AG09309 (cell line): ENCODE measurements at places on chromosomes 4 and X.

- no peak for DNase-seq
These were observed 90.4 kb upstream of the VEGFC start for GRCh38 chr4:176883108-176883550.

DNA sequence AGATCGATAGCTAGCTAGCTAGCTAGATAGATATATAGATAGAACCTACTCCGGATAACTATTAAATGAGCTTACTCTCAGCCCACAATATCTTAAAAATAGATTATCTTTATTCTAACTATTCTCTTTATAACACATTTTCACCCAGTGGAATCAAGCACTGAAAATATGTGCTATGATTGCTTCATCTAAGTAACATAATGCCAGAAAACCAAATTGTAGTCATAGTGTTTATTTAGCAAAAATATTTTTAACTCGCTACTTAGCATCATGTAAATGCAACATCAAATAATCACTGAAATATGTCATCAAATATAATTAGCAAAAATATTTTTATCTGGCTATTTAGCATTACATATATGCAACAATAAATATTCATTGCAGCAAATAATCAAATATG, 1.5 kb downstream of the TMEM156 start:
- no peak for DNase-seq

DNA sequence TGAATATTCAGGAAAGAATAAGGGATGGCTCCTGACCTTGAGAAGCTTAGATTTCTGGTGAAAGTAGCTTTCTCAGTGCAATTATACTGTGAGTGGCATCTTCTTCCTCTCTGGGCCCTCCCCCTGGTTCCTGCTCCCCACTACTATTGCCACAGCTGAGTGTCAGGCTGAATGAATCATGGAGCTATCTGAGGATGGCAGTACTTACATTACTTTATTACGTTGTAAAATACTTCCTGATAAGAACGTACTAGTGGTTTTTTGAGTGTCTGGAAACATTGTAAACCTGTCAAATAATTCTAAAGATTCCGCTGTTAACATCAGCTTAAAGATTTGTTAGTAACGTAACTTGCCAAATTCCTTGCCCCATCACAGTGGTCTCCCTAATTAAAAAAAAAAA, 36.2 kb downstream of the ARHGAP10 start:
- peak; percentile 86 for DNase-seq

DNA sequence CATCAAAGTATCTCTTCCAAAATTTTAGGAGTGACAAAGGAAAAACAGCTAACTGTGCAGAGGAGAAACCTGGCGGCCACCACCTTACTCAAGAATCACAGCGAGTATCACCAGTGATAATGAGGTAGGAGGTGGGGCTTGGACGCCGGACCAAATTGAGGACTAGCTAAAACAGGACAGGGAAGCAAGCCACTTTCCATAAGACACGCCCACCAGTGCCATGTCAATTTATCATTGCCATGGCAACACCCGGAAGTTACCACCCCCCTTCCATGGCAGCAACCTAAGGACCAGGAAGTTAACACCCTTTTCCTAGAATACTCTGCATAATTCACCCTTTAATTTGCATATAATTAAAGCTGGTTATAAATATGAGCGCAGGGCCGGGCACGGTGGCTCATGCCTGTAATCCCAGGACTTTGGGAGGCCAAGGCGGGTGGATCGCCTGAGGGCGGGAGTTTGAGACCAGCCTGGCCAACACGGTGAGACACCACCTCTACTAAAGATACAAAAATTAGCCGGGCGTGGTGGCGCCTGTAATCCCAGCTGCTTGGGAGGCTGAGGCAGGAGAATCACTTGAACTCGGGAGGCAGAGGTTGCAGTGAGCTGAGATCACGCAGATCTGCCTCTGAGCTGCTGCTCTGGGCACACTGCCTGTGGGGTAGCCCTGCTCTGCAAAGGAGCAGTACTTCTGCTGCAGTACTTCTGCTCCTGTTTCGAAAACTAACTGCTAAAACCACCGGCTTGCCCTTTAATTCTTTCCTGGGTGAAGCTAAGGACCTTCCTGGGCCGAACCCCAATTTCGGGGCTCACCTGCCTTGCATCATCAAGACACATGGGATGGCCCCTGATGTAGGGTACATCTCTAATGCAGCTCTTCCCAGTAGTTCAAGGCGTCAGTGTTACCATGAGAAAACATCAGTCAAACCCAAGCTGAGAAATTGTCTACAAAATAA, 116.7 kb downstream of the HMX1 start:
- DNase-seq = no peak

DNA sequence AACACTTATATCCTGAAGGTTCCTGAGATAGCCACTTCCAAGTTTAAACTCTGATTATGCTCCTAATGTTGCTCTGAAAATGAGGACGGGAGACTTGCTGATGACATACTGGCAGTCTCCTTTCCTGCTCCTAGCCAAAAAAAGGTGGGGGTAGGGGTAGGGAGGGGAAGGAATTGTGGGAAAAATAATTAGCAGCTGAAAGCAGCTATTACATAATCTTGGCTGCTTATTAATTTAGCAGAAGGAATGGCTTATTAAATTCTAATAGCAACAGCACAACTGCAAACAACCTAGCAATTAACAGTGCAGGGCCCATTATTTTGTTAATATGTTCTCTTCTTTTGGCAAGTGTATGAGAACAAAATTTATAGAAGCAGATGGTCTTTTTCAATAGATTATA, 2.0 kb upstream of the AP1S2 start:
- no peak for DNase-seq

- no peak for DNase-seq
These were observed 67.2 kb upstream of the PPP3CA start for GRCh38 chr4:101414496-101414895.

- DNase-seq = peak; percentile 59
These were observed 222.2 kb downstream of the KCNIP4 start for GRCh38 chr4:21726255-21726815.

DNA sequence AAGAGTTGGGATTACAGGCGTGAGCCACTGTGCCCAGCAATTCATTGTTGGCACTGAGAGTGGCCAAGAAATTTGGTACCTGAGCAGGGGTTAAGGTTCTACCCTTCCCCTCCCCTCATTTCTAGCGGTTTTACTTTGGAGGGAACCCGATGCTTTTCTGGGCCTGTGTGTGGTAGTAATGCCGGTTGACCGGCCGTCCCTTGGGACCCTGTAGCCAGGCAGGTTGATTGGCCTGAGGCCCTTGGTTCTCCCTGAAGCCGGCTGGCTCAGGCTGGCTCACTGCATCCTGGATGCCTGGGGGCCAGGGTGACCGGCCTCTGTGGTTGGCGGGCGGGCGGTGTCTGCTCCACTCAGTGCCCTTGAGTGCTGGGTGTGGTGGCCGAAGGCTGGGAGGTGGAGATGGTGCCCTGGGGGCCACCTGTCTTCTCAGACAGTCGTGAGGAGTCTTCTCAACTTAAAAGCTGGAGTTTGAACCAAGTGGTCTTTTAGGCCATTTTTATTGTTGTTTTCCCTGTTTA, 45.6 kb downstream of the RGS12 start:
- no peak for DNase-seq

GRCh38 chr4:66339007-66339406, 668.7 kb upstream of the EPHA5 start:
- DNase-seq = no peak

DNA sequence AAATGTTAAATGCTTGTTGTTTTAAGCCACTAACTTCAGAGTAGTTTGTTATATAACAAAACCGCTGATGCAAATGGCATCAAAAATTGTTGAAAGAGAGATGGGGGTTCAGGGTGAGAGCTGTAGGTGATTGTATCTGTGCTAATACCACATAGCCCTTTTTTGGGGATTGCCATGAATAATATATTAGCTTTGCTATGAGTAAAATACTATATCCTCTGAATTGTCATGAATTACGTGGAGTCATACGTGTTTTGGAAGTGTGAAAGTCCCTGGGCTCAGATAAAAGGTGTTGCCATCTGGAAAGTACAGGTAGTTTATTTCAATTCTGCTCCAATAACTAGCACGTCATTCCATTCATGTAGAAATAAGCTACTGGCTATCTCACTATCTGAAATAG, 30.6 kb downstream of the DYNLT3 start:
- DNase-seq = no peak

DNA sequence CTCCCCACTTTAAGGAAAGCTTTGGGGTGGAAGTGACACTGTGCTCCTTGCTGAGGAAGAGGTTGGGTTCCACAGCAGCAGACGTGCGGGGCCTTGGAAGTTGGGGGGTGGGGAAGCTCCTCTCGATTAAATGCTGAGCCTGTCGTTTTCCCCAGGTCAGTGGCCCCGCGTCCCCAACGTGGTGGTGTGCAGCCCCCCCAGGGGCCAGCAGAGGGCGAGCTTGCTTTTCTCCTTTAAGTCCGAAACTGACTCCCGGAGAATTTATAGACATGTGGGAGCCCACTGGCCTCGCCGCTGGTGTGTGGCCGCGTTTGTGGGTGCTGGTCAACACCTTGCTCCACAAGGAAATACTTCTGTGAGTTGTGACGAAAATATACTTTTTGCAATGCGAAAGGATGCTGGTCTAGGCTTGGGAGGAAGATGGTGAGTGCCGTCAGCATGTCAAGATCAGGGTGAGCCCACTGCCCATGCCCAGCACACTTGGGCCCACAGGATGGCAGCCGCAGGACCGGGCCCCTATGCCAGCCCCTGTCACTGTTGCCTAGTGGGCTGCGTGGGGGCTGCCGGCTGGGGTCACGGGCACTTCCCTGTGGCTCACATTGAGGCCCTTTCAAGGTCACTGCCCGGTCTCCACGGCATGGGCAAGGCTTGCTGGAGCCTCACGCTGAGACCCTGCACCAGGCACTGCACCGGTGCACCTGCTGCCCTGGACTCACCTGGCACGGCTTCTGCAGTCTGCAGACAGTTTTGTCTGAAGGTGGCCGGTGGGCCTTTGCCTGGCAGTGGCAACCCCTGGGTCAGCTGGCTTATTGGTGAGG, 9.4 kb downstream of the UVSSA start:
- no peak for DNase-seq

DNA sequence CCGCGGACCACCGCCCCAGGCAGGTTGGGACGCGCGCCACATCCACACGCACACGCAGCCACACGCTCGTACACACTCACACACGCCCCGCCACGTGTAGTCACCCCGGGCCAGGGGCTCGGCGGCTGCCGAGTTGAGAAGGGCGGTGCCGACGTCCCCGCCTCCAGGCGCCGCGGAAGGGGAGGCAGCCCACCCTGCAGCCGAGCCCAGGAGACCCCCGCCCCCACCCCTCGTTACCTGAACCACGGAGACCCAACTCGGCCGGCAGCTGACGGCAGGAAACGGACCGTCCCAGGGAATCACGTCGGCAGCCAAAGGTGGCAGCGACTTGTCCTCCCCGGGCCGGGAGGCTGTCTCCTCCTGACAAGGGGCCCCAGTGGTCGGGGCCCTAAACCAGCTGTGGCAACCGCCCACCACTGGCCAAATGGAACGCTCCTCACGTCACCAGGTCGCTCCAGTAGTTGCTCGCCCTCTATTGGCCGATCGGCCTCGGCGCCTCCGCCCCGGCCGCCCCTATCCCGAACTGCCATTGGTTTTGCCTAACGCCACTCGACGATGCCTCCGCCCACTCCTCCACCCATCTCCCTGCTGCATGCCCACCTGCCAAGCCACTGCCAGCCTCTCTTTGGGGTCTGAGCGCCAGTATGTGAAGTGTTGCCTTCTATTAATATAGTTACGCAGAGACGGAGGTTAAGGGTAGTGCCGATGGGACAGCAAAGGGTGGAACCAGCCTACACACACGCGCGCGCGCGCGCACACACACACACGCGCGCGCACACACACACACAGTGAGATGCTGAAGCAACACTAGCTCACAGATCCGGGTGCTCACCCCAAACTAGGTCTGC, at the start of gene ZDHHC9:
ZDHHC9 (minus strand) TSS at position 428 of the 848 bp plus-strand sequence. CDS start 1,941 bp downstream, outside the sequence.
- DNase-seq = peak; percentile 54

DNA sequence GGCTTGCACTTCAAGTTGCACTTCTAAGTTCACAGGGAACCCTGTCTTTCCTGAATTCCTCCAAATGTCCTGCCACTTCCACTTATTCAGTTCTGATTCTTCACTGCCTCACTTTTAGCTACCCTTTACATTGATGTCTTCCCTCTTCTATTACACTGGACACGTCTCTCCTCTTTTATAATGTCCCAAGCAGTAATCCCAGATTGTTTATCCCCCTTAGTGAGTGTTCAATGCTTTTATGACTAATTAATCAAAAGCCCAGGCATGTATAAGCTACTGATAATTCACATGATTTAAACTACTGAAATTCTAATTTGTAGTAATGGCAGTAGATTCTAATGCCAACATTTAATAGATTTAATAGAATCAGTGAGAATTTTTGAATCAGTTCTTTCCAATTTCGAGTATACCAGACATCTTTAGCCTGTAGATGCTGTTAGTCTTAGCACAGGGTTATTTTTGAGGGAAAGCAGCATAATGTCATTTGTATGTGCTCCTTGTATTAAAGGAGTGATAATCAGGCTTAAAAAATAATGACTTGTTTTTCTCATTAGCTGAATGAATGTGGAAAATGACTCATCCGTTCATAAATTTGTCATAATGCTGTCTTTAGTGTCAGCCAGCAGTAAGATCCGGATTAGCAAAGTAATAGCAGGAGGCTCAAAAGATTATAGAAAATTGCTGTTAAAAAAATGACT, 703.1 kb downstream of the CENPC start:
- DNase-seq = no peak
